Cerebellum (tissue), 4 donors: ENCODE measurements at places on chromosomes 4 and X. TPM values are rescaled to one million over a fixed set of nuclear protein-coding genes. Genes with fewer than 3 reads are reported as not detected.

The TMEM31 gene
- total RNA-seq, result not detected

The AFM gene
- total RNA-seq, result not detected

The LNX1 gene
- total RNA-seq, result 17.2 TPM

The HSFX3 gene
- not detected for total RNA-seq

The EDNRA gene
- 10.5 TPM for total RNA-seq

The ARX gene
- not detected for total RNA-seq

The DIPK2B gene
- total RNA-seq, result 5.0 TPM

The IL13RA2 gene
- 1.5 TPM for total RNA-seq

The GPRASP1 gene
- 40.5 TPM for total RNA-seq

The NDNF gene
- total RNA-seq, result 64.3 TPM

The RNF175 gene
- 14.5 TPM for total RNA-seq

The CDX4 gene
- not detected for total RNA-seq

The PPP4R3C gene
- total RNA-seq, result not detected

The PRDM8 gene
- total RNA-seq, result 47.9 TPM

The FTHL17 gene
- not detected for total RNA-seq

The IDS gene
- 99.7 TPM for total RNA-seq

The SHROOM2 gene
- 22.5 TPM for total RNA-seq

The CLIC2 gene
- total RNA-seq, result 3.1 TPM

The SCML2 gene
- total RNA-seq, result 8.7 TPM

The SLC6A14 gene
- total RNA-seq, result not detected

The PCDH10 gene
- 29.9 TPM for total RNA-seq

The MBNL3 gene
- total RNA-seq, result 6.5 TPM

The ADGRA3 gene
- total RNA-seq, result 69.7 TPM

The BMPR1B gene
- 26.0 TPM for total RNA-seq

The PIM2 gene
- 5.9 TPM for total RNA-seq

The GPM6B gene
- total RNA-seq, result 308 TPM

The PASD1 gene
- not detected for total RNA-seq

The ADH1A gene
- total RNA-seq, result not detected

The AKAP14 gene
- 2.4 TPM for total RNA-seq

The SCOC gene
- total RNA-seq, result 75.5 TPM

The MTTP gene
- total RNA-seq, result 2.4 TPM

The PLXNA3 gene
- total RNA-seq, result 28.2 TPM

The CT45A5 gene
- total RNA-seq, result not detected

The LSM6 gene
- 40.6 TPM for total RNA-seq

The GAGE2A gene
- not detected for total RNA-seq

The SYNPO2 gene
- total RNA-seq, result 8.8 TPM

The SUPT20HL2 gene
- not detected for total RNA-seq

The ARR3 gene
- total RNA-seq, result not detected

The BEX3 gene
- 130 TPM for total RNA-seq

The FAM241A gene
- total RNA-seq, result 1.9 TPM

The IRS4 gene
- total RNA-seq, result 6.9 TPM

The EPGN gene
- 0.27 TPM for total RNA-seq

The CTAG1B gene
- total RNA-seq, result not detected

The NCAPG gene
- total RNA-seq, result 41.3 TPM

The SPANXA2 gene
- not detected for total RNA-seq

The NUDT10 gene
- total RNA-seq, result 22.7 TPM

The MAGEA3 gene
- not detected for total RNA-seq

The FGFBP2 gene
- total RNA-seq, result not detected

The VCX3B gene
- total RNA-seq, result not detected

The SERTM2 gene
- not detected for total RNA-seq

The EVC2 gene
- total RNA-seq, result 3.0 TPM

The DRP2 gene
- 8.1 TPM for total RNA-seq

The BMX gene
- total RNA-seq, result 0.09 TPM

The NSG1 gene
- total RNA-seq, result 223 TPM
